Amygdala (tissue), 56 donors: ENCODE measurements at places on chromosomes 2 and 18.

- DNase-seq, result no peak
Observed at GRCh38 chr2:120265006-120265405, 12.4 kb downstream of the RALB start.

GRCh38 chr2:16022548-16023240 lies 82.3 kb downstream of the MYCN start:
- DNase-seq, result no peak

DNA sequence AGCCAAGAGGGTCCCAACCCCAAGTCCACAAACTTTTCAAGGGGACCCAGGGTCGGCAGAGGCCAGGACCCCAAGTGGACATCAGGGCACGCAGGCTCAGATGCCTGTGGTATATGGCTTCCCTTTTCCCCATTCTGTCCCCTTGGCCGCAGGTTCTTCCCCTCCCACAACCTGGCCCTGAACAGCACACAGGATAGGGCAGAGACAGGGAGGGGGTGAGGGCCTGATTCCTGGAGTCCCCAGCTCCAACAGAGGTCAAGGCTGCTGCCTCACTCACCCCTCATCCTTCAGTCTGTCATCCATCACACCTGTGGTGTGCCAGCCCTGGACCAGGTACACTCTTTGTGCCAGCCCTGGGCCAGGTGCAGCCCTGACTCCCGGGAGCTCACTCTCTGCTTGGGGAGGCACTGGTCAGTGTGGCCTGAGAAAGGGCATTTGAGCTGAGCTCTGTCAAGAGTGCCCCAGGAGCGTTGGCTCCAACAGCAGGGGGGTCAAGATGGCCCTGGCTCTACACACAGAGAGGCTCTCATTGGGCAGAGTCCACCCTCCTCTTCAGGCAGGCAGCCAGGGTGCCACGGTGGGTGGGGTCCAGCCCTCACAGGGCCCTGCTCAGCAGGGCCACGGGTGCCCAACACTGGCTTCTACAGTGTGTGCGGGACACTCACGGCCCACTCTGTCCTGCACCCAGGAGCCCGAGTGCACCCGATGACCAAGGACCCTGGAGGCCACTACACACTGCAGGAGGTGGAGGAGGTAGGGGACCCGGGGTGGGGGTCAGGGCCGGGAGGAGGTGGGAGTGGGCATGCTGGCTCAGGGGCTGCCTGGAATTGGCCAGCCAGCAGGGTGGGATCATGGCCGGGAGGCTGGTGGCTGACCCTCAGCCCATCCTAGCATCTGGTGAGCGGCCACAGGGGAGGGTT lies 1.6 kb downstream of the AGXT start:
- no peak for DNase-seq

- DNase-seq, result no peak
Observed at GRCh38 chr2:1654696-1655374, 89.5 kb downstream of the PXDN start.

DNA sequence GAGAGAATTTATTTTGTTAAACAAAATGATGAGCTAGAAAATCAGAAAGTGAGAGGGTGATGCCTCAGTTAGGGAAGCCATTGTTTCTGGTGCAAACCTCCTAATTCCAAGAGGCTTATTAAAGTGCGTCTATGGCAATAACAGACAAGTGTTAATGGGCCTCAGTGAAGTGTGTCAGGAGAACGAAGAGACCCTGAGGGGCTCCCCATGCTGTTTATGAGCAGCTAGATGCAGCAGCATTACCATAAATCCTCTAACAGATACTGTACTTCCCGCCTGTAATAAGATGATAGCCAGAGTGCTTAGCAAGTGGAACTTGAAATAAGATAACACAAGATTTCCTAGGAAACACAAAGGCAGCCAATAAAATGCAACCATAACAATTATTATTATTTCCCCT lies 157.4 kb downstream of the MYT1L start:
- no peak for DNase-seq

DNA sequence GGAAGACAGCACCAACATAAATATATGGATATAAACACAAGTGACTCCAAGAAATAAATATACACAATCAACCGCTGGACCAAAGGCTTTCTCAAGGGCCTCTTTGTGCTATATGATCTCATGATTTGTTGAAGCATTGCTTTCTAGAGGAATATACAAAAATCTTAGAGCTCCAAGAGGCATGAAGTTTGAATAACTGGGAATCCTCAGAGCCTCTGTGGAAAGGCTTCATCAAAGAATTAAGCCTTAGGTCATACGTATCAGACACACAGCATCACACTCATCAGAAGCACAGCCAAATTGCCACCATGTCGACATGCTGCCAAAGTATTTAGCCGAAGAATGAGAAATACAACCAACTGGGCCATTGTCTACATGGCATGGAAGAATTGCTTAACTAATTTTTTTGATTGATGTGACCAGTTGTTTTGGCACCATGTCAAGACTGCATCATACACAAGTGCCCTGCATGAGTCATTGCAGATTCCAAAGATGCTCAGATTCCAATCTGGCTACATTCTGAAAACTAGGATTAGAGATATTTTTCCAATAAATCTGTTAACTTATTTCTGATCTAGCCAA lies 860.6 kb upstream of the ZEB2 start:
- no peak for DNase-seq

- DNase-seq, result no peak
Observed at GRCh38 chr2:190184460-190184859, 121.9 kb upstream of the MSTN start.

DNA sequence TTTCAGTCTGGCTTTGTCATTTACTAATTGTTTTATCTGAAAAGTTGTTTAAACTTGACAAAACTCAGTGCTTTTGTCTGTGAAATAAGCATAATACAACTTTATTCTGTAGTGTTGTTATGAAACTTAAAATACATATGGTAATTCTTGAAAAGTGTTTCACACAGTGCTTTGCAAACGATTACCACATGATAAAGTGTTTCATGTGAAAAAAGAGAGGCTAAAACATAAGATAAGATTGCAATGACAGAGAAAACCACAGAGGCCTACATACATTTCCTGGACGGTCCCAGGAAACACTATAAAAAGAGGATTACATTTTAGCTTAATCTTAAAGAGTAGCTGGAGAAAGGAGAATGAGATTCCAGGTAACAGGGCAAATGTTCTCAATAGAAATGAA lies 1934.6 kb upstream of the LRRTM1 start:
- DNase-seq, result no peak

GRCh38 chr2:196268025-196268424 lies 96.6 kb upstream of the STK17B start:
- DNase-seq, result no peak

DNA sequence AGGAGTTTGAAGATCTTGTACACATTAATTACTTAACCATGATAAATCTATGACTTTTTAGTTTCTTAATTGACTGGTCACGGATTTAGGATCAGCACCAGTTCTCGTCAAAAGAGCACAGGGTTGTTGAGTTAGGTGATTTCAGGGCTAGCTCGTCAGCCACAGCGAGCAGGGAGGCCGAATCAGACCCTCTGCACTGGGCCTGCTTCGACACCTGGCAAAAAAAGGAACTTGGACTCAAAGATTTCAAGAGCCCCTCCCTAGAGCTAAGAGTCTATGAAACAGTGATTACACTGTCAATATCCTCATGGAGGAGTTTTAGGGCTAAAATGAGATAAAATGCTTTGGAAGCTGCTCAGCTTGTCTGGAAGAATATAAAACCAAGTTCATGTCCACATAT lies 4.6 kb upstream of the SERTAD2 start:
- no peak for DNase-seq

DNA sequence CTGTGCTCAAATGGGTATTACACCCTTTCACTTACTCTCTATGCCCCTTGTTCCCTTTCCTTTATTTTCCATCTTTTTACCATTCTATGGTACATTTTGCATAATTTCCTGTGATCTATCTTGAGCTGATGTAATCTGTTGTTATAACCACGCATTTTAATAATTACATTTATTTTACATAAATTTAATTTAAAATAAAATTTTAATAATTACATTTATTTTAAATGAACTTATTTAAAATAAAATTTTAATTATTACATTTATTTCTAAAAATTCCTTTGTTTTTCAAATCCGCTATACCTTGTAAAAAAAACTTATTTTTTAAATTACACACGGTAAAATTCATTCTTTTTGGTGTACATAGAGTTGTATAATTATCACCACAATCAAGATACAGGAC lies 93.9 kb downstream of the CRACDL start:
- DNase-seq, result no peak

- DNase-seq, result no peak
Observed at GRCh38 chr2:8797682-8798081, 39.7 kb downstream of the KIDINS220 start.

GRCh38 chr18:46325895-46326294 lies 221.7 kb downstream of the HAUS1 start:
- DNase-seq, result no peak

DNA sequence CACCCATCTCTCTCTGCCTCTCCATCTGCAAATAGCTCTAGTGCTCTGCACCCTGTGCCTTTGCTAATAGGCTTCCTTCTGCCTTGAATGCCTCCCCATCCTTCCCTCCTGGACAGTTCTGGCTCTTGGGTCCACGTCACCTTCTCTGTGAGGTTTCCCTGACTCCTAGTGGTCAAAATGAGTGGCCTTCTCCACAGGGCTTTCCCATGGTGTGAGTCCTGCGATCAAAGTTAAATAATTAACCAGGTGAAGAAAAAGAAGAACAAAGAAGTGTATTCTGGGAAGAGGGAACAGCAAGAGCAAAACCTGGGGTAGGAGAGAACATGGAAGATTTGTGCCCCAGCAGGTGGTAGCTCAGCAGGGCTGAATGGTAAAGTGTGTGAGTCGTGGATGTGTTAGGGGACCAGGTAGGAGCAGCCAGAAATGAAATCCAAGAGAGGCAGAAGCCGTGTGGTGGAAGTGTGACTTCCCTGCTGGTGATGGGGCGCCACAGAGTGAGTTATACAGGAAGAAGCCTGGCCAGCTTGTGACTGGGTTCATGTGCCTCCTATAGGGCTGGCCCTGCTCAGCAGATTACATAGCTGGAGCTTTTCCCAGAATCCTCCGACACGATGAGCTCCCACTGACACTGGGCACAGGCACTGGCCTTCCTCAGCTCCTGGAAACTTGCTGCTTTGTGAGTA lies 93.8 kb upstream of the LDAH start:
- DNase-seq, result no peak

GRCh38 chr2:205925373-205926337 lies 160.3 kb downstream of the INO80D start:
- DNase-seq, result peak; percentile 72

DNA sequence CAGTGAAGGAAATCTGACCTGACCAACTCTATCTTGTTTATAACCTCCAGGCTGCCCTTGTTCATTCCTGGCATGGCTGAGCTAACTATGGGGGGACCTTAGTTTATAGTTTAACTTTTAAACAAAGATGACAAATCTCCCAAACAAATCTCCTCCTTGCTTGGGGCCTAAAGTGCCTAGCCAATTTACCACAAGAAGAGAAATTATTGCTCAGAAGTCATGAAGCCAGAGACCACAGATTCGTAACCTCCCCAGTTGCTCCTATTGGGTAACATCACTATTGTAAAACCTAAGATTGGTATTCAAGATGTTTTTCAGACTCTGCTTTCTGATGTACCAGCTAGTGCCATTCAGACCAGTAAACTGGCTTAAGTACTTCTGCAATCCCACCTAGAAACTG lies 649.4 kb upstream of the SLC8A1 start:
- no peak for DNase-seq

DNA sequence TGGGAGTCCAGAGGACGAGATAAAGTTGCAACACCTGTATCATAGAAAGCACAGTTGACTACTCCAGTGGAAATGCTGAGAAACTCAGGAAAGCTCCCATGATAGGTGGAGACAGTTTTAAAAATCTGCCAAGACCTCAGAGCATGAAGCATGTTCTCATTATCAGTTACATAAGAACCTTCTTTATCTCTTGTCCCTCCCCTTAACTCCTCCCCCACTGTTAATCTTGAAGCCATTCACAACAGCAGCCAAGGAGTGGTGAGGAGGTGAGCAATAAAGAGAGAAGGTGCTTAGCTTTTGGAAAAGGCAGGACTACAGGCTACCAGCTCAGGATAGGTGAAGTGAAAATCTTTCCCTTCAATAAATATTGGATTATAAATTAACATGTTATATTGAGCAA lies 657.9 kb downstream of the NYAP2 start:
- DNase-seq, result no peak

- no peak for DNase-seq
Observed at GRCh38 chr18:524466-524865, 24.0 kb upstream of the COLEC12 start.

DNA sequence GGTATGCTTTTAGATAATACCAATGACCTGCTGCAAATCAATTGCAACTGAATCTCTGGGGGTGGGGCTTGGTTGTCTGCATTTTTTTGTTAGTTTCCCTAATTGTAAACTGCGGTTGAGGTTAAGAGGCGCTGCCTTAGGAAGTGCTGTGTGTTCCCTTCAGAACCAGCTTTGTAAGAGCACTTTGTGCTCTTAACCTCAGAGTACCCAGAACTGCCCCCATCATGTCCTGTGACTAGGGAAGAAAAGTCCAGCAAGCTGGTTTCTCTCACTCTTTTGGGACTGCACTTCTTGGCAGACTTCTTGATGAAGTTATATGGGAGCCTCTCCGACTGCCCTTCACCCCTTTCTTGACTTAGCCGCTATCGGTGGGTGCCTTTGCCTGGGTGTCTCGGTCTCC lies 245.5 kb upstream of the CXCR4 start:
- DNase-seq, result no peak
